Naive B cell (primary cell): ENCODE measurements at places on chromosomes 11 and 22. TPM values are rescaled to one million over a fixed set of nuclear protein-coding genes. Genes with fewer than 3 reads are reported as not detected.

Gene VPS26B
- 12.1 TPM for polyA plus RNA-seq

Gene PLAAT2
- polyA plus RNA-seq = not detected

Gene DRICH1
- not detected for polyA plus RNA-seq

- no peaks in the 10 kb centered on the region for H3K36me3 ChIP-seq
- H3K4me1 ChIP-seq = no peaks in the 10 kb centered on the region
- peaks cover 75% of the 10 kb centered on the region for H3K27me3 ChIP-seq
- no peak overlapping the region for H3K27ac ChIP-seq
Observed at GRCh38 chr11:116580799-116581198, 192.0 kb downstream of the BUD13 start.

GRCh38 chr11:65540290-65541092 lies 15.6 kb downstream of the SCYL1 start:
- H3K27me3 ChIP-seq = no peaks in the 10 kb centered on the region
- H3K36me3 ChIP-seq = no peaks in the 10 kb centered on the region
- H3K4me1 ChIP-seq = peaks cover 34% of the 10 kb centered on the region
- H3K4me3 ChIP-seq = peak overlapping the region; percentile 92
- H3K27ac ChIP-seq = peak overlapping the region; percentile 95

Gene OR56A5
- polyA plus RNA-seq = not detected

Gene SLC22A6
- not detected for polyA plus RNA-seq

Gene TCN2
- not detected for polyA plus RNA-seq

- no peak for DNase-seq
- H3K4me1 ChIP-seq = no peaks in the 10 kb centered on the region
- peaks cover 16% of the 10 kb centered on the region for H3K27me3 ChIP-seq
- no peak overlapping the region for H3K4me3 ChIP-seq
Observed at GRCh38 chr11:74720596-74721478, 10.4 kb downstream of the CHRDL2 start.

DNA sequence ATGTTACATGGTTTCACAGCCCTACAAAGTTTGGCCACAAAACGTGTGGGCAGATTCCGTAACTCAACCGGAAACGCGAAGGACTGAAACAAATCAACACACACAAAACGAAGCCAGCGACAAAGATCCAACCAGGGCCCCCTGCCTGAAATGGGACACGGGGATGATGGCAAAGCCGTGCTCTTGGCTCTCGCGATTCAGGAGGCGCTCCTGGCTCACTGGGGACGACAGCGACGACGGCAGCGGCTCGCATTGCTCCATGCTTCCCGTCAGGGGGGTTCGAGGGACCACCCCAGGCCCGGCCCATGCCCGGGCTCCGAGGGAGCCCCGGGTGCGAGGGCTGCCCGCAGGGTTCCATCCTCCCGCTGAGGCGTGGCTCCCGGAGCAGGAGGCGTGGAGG lies 4786.8 kb upstream of the OR11H1 start:
- H3K36me3 ChIP-seq = peaks cover 4% of the 10 kb centered on the region
- no peak overlapping the region for H3K27ac ChIP-seq
- H3K27me3 ChIP-seq = no peaks in the 10 kb centered on the region
- no peaks in the 10 kb centered on the region for H3K4me1 ChIP-seq
- no peak for DNase-seq
